ENCODE measurements at places on chromosomes 3 and 15. TPM values are rescaled to one million over a fixed set of nuclear protein-coding genes. Genes with fewer than 3 reads are reported as not detected.

- H3K36me3 ChIP-seq = no peaks in the 10 kb centered on the region
- H3K27ac ChIP-seq = no peak overlapping the region
- H3K4me3 ChIP-seq = no peak overlapping the region
- no peaks in the 10 kb centered on the region for H3K27me3 ChIP-seq
Observed at GRCh38 chr15:36108541-36108940, 470.9 kb upstream of the CDIN1 start.

DNA sequence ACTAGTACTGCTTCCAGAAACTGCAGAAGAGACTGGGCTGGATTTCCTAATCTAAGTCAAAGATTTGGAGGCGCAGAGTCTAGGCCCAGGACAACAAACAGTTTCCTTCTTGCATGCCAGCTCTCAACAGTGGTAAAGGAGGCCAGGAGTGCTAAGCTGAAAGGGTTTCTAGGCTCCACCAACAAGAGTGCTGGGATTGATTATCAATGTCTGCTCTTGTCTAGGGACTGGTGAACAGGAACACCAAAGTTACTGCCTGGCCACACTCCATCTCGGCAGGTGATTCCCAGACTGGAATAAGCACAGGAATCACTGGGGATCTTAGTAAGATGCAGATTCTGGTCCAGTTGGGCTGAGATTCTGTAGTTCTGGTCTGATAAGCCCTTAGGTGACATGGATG, 22.8 kb upstream of the FGD5 start:
- H3K27ac ChIP-seq = no peak overlapping the region
- no peak overlapping the region for H3K4me3 ChIP-seq
- H3K4me1 ChIP-seq = peaks cover 22% of the 10 kb centered on the region
- DNase-seq = no peak
- H3K36me3 ChIP-seq = no peaks in the 10 kb centered on the region

The DNAH12 gene
- 0.03 TPM for total RNA-seq

- no peak for DNase-seq
- no peak overlapping the region for H3K4me3 ChIP-seq
- H3K27ac ChIP-seq = peak overlapping the region; percentile 72
- H3K4me1 ChIP-seq = peaks cover 55% of the 10 kb centered on the region
- no peaks in the 10 kb centered on the region for H3K27me3 ChIP-seq
Observed at GRCh38 chr3:152309535-152310307, 41.0 kb downstream of the MBNL1 start.

GRCh38 chr3:149621218-149622005, 36.4 kb downstream of the WWTR1 start:
- peak overlapping the region; percentile 1 for H3K27ac ChIP-seq
- no peak overlapping the region for H3K4me3 ChIP-seq
- no peak for DNase-seq
- H3K4me1 ChIP-seq = peaks cover 83% of the 10 kb centered on the region
- no peaks in the 10 kb centered on the region for H3K27me3 ChIP-seq

GRCh38 chr3:14991151-14991742, 43.9 kb downstream of the NR2C2 start:
- DNase-seq = no peak
- H3K27me3 ChIP-seq = no peaks in the 10 kb centered on the region
- peaks cover 18% of the 10 kb centered on the region for H3K4me1 ChIP-seq
- H3K27ac ChIP-seq = no peak overlapping the region
- no peak overlapping the region for H3K4me3 ChIP-seq

The CCDC39 gene
- total RNA-seq = not detected

The C15orf62 gene
- 29.8 TPM for total RNA-seq

The CCK gene
- total RNA-seq = not detected

DNA sequence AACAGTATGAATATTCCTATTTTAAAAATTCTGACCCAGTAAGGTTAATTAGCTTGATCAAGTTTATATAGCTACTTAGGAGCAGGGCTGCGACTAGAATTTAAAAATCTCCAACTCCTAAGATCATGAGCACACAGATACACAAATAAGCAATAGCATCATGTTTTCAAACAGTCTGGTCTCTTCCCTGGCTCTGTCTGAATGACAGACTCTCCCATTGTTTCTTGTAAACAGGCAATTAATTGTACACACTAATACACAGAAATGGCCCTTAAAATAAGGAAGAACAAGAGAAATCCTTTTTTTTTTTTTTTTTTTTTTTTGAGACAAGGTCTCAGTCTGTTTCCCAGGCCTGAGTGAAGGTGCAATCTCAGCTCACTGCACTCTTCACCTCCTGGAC, 1064.4 kb upstream of the CFAP20DC start:
- no peaks in the 10 kb centered on the region for H3K4me1 ChIP-seq
- no peak for DNase-seq
- H3K4me3 ChIP-seq = no peak overlapping the region
- no peaks in the 10 kb centered on the region for H3K36me3 ChIP-seq

Measured in esophagus squamous epithelium (tissue), 5 donors.